ENCODE measurements at places on chromosomes 4 and X.
A peak's percentile ranks its signal among the peaks of the same experiment; 100 is the strongest.

DNA sequence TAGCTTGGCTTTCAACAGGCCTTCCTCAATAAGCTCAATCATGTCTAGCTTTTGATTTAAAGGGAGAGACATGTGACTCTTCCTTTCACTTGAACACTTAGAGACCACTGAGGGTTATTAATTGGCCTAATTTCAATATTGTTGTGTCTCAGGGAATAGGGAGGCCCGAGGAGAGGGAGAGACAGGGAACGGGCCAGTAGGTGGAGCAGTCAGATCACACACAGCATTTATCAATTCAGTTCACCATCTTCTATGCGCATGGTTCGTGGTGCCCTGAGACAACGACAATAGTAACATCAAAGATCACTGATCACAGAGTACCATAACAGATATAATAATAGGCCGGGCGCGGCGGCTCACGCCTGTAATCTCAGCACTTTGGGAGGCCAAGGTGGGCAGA lies 17.8 kb downstream of the ZNF81 start:
- DNase-seq, result peak; percentile 54

DNA sequence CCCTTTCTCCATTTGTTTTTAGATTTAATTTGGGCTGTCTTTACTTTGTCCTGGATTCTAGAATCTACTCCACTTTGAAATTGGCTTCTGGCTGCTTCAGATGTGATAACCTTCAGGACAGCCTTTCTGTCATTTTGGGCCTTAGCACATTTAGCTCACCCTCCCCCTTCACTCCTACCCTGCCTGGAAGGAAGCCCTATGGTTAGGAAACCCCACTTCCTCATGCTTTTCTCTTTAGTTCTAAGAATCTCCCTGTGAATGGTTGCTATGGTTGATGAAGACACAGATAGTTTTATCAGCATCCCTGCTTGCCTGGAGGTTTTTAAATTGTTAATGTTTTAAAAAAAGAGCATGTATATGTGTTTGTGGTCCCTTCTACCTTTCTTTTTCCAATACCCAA lies 100.7 kb upstream of the PTPN13 start:
- DNase-seq, result no peak

- DNase-seq, result peak; percentile 2
Measured at GRCh38 chrX:153766871-153767673, 3.0 kb downstream of the PLXNB3 start.

GRCh38 chrX:30831082-30831481 lies 58.0 kb downstream of the TAB3 start:
- DNase-seq, result peak; percentile 23

DNA sequence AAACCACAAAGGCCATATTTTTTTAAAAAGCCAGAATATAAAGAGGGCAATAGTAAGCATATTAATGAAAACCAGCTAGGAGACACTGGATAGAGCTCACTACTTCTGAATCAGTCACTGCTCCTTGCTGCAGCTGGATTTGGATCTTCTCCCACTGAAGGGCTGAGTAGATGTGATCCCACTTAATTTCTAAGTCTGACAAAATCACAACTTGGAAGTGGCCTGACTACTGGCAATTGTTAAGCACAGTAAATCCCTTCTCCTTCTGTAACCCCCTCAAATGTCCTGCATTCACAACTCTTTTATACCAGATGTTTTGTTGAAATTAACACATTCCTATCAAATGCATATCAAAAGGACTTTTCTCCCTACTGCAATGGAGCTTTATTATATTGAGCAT lies 72.9 kb downstream of the AMMECR1 start:
- DNase-seq, result no peak

GRCh38 chr4:105225500-105225899 lies 78.8 kb downstream of the TET2 start:
- DNase-seq, result no peak

GRCh38 chr4:97589481-97590196 lies 553.6 kb downstream of the STPG2 start:
- DNase-seq, result no peak

DNA sequence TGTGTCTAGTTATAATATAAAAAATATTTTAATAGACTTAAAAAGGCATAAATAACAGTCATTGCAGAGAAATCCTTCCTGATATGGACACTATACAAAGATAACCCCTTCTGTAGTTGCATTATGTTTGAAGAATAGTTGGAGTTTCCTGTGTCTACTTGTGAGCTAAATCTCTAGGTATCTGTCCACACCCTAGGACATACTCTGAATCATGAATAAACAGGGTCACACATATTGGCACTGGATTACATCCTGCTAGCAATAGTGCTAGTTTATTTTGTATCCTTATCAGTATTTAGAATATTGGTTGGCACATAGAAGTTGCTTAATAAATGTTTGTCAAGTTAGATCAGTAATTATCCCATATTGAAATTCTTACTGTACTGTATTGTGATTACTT lies 173.9 kb downstream of the GRXCR1 start:
- no peak for DNase-seq

GRCh38 chr4:137819964-137820383 lies 287.7 kb upstream of the PCDH18 start:
- no peak for DNase-seq

DNA sequence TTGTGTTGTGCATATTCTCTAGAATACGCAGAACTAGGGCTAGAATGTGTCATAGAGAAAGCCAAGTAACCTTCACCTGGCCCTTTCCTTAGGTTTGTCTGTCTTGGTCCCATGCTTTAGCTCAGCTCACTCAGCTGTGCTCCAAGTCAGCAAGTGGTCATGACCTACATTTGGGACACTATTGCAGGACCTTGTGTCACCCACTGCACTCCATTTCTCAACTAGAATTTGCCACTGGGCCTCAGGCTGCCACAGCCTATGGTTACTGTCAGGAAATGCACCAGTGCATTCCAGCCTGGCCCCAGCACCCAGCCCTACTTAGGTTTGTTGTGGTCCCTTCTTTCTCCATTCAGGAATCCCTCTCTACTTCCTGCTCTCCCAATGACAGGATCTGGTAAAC lies 7.7 kb upstream of the FGG start:
- DNase-seq, result no peak

GRCh38 chr4:128163177-128164117 lies 102.3 kb downstream of the LARP1B start:
- DNase-seq, result no peak

- no peak for DNase-seq
Measured at GRCh38 chr4:109733728-109734127, 3.9 kb upstream of the PLA2G12A start.

Data from CD4-positive, alpha-beta T cell treated with Interleukin-17A for 4 hours (primary cell).